SK-N-DZ (cell line): ENCODE measurements at places on chromosomes 16 and 17.

GRCh38 chr17:48633266-48633677 is 7.1 kb upstream of the HOXB9 start:
- DNase-seq: no peak

DNA sequence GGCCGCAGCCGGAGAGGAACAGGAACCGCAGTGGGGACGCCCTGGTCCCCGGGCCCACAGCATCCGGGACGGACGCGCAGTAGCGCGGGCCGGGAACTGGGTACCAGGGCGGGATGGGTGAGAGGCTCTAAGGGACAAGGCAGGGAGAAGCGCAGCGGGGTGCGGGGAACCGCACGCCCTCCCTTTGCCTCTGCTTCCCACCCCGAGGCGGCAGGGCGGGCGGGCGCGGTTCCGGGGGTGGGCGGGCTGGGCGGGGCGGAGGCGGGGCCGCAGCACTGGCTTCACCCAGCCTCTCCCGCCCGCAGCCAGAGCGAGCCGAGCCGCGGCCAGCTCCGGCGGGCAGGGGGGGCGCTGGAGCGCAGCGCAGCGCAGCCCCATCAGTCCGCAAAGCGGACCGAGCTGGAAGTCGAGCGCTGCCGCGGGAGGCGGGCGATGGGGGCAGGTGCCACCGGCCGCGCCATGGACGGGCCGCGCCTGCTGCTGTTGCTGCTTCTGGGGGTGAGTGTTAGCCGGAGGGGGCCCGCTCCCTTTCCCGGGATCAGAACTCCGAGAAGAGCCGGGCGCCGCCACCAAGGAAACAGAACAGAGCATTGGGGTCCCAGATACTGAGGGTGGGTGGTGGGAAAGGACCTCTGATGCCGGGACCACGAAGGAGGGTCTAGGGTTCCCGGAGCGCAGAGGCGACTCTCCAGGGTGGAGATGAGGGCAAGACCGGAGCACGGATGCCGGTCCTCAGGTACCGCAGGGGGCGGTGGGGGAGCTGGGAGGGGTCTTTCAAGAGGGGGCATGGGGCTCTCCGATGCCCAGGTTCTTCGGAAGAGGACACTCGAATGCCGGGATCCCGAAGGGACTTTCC is at the start of gene NGFR:
Gene NGFR (plus strand): TSS at position 308 of the 856 bp plus-strand sequence. CDS start 125 bp downstream, at position 433.
- DNase-seq: peak; percentile 49

- no peak for DNase-seq
These were observed 22.4 kb upstream of the DYNLRB2 start for GRCh38 chr16:80518436-80518835.

- no peak for DNase-seq
These were observed 1.4 kb downstream of the CEP131 start for GRCh38 chr17:81221371-81221841.

DNA sequence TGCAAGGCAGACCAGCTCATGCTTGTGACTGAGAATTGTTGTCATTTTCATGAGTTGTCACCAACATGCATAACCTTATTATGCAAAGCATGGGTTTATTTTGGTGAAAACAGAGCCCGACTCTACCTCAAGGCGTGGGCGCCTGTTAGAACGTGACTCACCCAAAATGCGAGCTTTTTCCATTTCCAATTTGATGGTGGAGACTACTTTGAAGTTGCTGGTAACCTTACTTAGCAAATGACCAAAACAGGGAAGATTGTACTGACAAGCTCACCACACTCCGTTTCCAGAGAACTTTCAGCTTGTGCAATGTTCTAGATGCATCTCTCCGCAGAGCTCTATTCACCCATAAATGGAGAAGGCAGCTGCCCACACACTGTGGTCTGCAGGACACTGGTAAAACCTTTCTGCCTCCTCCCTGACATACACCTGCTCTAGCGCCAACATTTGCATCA is 284.5 kb downstream of the MAF start:
- DNase-seq: no peak

- no peak for DNase-seq
These were observed 58.3 kb downstream of the PLD6 start for GRCh38 chr17:17147821-17148220.

DNA sequence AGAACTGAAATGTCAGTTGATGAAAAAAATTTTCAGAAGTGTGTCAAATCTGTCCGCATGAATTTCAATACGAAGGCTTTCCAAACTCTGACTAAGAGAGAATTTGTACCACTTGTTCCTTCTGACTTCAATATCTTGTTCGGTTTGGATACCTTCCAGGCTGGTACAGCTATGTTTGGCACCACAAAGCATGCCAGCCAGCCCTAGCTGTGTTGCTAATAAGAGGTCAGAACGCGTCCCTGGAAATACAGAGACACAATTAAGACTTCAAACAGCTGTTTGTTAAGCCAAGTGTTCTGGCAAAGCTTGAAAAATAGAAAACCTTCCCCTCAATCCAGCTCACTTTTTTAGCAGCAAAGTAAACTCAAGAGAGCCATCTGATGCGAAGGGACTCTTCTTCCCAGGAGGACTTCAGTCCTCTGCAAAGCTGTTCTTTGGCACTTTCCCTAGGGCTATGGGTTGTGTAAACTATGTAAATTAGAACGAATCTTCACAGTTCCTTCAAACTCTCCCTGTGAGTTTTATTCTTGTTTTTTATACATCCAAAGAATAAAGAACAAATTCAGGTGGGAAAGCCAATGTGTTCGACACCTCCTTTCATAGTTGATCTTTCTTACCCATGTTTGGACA is 35.1 kb downstream of the GRB2 start:
- DNase-seq: no peak

GRCh38 chr16:90018652-90019542 is at the start of gene DBNDD1:
Gene DBNDD1, minus strand, starts transcription at chr16:90019456. Its CDS starts 115 bp downstream, at chr16:90019341.
- DNase-seq: peak; percentile 39

- no peak for DNase-seq
These were observed 106.3 kb downstream of the RPTOR start for GRCh38 chr17:80650751-80651518.

DNA sequence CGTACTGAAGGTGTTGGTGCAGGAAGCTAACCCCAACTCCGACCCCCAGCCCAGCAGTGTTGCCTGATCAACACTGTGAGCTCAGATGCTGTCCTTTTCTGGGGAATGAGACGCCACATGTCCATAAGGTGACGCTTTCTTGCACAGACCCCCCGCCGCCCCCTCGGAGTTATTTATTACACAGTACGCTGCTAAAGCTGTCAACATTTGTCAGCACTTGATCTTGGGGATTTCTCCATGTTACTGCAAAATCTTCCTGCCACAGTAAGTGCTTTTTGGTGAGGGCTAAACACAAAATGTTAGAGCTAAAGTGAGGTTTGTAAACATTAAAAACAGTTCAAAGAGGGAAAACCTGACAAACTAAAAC is 15.9 kb downstream of the CMTM3 start:
- DNase-seq: no peak

- DNase-seq: no peak
These were observed 13.8 kb downstream of the ARSG start for GRCh38 chr17:68305142-68305541.

DNA sequence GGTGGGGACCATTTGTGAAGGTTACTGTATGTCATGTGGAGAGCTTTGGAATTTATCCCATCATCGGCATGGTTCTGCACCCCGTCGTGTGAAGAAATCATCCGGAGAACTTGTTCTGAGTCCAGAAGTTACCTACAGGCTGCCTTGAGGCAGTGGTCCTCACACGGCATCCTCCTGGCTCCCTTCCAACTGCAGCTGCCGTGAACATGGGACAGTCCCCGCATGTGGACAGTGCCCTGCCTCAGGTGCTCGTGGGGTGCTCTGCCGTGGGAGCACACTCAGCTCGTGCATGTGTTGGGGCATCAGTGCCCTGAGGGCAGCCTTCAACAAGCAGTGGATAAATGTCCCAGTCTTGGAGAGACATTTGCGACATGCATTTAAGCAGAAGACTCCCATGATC is 188.7 kb downstream of the KATNIP start:
- no peak for DNase-seq

GRCh38 chr17:82583720-82584234 is 64.2 kb downstream of the FOXK2 start:
- no peak for DNase-seq

GRCh38 chr16:3122926-3123570 is 10.7 kb downstream of the ZNF205 start:
- DNase-seq: no peak

DNA sequence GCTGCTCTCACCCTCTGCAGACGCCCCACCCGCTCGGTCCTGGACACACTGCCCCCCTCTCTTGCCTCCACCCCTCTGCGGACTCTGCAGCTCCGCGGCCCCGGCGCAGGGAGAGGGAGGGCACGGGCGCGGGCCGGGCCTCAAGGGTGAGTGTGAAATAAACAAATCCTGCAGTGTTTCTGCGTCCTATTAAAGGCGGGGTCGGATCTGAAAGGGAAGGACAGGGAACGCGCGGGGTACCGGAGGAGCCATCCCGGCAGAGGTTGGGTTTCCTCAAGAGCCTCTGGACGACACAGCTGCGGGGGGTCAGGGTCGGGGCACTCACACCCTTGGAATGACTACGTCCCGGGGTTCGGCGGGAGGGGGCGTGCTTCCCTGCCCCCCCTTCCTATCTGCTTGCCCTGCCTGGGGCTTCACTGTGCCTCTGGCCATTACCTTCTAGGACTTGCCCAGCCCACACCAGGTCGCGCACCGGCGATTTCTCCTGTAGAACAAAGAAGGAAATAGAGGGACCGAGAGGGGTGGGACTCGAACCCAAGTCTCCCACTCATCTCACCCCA is 466 bp upstream of the HSF4 start:
- DNase-seq: peak; percentile 10

DNA sequence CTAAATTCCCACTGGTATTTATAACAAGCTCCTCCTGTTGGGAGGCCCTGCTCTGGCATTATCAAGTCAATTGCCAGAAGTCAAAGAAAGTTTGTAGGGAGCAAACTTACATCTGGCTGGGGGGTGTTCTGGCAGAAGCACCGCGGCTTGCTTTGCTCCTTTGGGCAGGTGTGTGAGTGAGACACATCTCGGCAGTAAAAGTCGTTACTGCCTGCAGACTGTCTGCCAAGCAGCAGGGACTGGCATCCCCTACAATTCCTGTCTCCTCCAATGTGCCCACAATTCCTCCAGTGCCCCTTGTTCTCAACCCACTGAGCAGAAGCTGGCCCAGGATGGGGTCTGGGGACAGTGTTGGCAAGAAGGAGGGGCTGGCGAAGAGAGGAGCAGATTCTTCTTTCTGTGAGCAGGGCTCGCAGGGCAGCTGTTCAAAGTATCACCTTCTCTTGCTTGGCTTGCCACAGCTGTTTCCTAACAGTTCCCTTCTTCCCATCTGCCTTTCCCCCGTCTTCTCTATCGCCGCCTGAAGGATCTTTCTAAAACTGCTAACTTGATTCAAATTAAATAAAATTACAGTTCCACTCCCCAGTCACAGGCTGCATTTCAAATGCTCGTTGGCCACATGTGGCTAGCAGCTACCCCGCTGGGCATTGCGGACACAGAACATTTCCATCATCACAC is 30.2 kb downstream of the SPACA3 start:
- DNase-seq: peak; percentile 37

- no peak for DNase-seq
These were observed 129.8 kb downstream of the OR1D5 start for GRCh38 chr17:2933606-2934005.

DNA sequence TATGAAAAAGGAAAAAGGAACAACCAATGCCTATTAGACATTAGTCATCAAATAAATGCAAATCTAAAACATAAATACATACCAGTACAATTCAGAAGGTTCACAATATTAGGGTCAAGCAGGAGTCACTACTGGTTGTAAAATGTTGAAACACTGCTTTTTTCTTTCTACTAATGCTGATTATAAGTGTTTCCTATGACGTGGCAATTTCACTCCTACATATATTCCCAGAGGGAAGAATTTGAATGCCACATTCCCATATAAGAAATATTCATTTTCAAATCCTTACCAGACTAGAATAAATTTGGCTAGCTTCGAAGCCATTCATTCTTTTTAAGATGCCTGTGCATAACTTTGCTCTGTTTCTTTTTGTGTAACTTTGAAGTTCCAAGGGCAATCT is 2.6 kb upstream of the KRTAP9-2 start:
- DNase-seq: no peak

DNA sequence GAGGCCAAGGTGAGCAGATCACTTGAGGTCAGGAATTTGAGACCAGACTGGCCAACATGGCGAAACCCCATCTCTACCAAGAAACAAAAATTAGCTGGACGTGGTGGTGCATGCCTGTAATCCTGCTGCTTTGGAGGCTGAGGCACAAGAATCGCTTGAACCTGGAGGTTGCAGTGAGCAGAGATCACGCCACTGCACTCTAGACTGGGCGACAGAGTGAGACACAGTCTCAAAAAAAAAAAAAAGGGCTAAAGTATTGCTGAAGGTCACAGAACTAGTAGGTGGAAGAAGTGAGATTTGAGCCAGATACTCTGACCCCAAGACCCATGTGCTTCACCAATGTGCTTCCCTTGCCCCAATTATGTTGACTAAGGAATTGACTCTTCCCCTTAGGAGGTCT is 112.0 kb downstream of the NPIPB5 start:
- no peak for DNase-seq

- DNase-seq: peak; percentile 73
These were observed 13.5 kb upstream of the ABAT start for GRCh38 chr16:8660841-8661301.

GRCh38 chr17:21425736-21426135 is 49.6 kb downstream of the KCNJ12 start:
- no peak for DNase-seq

- DNase-seq: no peak
These were observed 117.2 kb downstream of the XYLT1 start for GRCh38 chr16:17353561-17353960.

DNA sequence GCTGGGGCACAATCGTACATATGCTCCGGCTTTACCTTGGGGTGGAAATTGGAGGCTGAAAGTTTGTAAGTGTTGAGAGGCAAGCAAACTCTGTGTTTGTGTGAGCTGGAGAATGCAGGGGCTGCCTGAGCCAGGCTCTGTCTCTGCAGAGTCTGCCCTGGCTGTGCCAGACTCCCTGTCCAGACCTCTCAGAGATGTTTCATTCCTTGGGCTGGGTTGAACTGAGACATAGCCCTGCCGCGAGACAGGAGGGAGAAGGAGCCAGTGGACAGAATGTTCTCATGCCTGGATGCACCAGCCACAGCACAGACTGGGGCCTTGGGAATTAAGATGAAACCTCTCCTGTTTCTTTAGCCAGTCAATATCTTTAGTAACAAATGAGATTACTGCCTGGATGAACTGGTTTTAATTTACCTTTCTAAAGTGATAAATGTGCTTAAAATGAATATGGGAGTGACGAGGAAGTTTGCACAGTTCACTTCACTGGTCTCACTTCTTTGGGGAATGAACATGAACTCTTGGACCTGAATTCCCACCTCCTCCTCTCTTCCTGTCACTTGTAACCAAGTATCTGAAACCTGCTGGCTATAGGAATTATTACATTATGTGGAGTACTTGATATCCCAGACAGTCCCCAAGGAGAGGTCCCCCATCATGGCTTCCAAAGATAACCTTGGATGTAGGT is 40.1 kb downstream of the YPEL2 start:
- DNase-seq: no peak

DNA sequence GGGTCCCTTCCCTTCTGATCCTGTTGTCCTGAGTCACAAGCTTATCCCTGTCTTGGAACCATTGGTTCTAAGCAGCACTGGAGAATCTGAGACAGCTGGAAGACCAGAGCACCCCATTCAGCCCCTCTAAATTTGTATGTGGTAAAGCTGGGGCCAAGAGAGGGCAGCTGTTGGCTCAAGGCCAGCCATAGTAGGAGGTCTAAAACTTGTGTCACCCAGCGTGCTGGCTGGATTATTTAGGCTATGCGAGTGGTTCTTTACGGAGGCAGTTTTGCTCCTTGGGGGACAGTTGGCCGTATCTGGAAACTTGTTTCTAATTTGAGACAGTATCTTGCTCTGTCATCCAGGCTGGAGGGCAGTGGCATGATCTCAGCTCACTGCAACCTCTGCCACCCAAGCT is 69.6 kb upstream of the GSE1 start:
- no peak for DNase-seq

- DNase-seq: no peak
These were observed 35.8 kb downstream of the CPD start for GRCh38 chr17:30414486-30414885.
